ENCODE measurements at places on chromosomes 16 and 17.

GRCh38 chr16:72944757-72945485 lies 103.0 kb downstream of the ZFHX3 start:
- DNase-seq: no peak

GRCh38 chr16:82071421-82071820 lies 36.4 kb downstream of the HSD17B2 start:
- DNase-seq: no peak

GRCh38 chr16:16062023-16062937 lies 112.9 kb downstream of the ABCC1 start:
- no peak for DNase-seq

DNA sequence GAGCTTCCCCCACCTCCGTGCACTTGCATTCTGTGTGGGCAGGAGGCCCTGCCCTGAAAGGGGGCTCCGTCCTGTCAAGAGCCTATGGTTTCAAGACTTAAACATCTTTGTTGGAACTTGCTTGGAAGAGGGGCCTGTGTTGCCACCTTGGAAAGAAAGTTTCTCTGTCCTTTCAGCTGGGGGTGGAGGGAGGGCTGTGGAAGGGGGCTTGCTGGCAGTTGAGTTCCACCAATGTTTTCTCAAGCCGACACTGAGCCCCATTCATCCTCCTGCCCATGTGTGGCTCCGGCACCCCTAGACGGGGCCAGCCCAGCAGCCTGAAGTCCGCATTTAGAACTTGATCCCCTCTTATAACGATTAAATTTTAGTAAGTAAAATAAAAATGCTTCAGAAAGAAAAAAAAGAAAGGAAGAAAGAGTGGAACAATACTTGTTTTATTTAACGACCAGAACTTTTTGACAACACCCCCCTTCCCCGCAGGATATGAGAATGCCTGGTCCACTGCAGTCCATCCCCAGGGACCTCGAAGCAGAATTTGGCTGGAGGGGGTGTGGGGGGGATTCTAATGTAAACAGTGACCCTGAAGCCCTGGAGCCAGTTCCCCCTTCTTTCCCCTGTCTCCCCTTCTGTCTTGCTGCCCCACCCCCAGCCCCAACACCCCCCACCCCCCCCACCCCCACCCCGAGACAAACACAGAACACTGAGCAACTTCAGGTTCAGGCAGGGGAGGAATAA lies 26.9 kb upstream of the CLEC18A start:
- DNase-seq: no peak

GRCh38 chr16:73086108-73086507 lies 38.2 kb upstream of the ZFHX3 start:
- no peak for DNase-seq

DNA sequence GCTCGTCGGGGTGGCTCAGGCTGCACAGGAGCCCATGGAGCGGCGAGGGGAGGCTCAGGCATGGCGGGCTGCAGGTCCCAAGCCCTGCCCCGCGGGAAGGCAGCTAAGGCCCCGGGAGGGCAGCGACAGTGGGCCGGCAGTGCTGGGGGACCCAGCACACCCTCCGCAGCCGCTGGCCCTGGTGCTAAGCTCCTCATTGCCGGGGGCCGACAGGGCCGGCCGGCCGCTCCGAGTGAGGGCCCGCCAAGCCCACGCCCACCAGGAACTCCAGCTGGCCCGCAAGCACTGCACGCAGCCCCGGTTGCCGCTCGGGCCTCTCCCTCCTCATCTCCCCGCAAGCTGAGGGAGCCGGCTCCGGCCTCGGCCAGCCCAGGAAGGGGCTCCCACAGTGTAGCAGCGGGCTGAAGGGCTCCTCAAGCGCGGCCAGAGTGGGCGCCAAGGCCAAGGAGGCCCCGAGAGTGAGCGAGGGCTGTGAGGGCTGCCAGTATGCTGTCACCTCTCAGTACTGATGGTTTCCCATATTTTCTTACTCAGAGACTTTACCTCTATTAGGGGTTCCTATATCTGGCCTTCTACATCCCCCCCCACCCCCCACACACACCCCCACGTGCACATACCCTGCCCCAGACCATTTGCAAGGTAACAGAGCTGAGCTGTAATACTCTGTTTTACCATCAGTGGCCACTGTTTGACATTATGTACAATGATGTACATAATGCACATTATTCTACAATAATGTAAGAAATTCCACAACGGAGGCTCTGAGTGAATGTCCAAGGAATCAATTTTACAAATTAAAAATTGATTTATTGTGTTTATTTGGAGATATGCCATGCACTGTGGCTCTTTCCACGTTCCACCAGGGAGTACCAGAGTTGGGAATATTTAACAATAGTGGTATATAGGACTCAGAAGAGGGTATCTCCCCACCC lies 3.7 kb upstream of the VAT1L start:
- DNase-seq: no peak

DNA sequence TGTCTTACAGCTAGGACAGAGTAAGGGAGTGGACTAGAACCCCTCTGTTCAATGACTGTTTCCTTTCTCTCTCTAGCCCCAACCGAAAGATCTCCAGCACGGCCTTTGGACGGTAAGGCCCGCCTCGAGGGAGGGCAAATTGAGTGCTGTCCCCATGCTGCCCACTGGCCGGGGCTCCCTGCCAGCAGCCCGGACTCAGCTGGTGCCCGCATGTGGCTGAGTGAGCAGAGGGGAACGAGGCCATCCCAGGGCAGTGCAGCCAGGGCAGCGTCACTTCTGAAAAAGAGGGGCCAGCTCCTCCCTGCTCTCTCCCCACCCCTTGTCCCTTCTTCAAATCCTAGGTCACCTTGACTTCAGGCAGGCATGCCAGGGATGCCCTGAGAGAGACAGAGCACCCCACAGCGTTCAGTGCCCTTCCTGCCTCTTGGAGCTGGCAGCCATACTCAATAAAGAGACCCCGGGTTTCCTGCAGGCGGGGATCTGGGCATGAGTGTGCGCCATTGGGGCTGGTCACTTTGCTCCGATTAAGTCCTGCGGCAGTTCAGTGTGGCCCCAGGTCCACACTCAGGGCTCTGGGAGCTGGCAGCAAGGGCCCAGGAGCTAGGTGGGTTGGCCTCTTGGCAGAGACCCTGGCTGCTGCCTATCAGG lies 130.9 kb downstream of the RAB11FIP4 start:
- DNase-seq: no peak

GRCh38 chr17:40345161-40345993 lies 19.2 kb downstream of the GJD3 start:
- DNase-seq: no peak

DNA sequence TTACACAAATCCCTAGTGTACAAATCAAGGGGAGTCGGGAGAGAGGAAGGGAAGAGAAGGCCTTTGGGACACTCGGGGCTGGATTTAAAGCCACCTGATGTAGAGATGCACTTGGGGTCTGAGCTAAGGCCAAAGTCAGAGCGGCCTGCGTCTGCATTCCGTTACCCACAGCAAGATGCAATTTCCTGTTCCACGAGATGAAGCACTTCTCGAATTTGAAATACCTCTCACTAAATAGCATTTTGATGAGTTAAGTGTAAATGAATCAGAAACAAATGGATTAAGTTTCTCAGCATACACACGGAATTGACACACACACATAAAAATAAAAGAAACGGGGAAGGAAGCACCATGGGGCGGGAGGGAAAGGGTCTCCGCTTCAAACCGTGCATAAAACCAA lies 386.0 kb downstream of the SOX9 start:
- no peak for DNase-seq

DNA sequence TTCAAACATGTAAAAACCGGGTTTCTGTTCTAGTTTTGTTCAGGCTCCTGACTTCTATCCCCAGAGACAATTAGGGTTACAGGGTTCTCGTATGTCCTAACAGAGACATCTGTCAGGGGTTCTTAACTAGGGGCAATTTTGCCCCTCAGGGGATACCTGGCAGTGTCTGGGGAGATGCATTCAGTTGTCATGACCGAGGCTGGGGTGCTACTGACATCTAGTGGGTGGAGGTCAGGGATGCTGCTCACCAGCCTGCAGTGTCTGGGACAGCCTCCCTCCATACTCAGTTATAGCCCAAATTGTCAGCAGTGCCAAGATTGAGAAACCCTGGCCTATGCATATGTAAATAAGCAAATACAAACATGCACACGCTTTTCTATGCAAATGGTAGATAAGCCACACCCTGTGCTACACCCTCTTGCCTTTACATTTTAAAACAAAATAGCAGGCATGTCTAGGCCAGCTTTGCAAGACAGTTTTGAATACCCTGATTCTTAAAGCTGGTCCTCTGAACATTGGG lies 37.4 kb downstream of the CLEC16A start:
- no peak for DNase-seq

GRCh38 chr17:76419576-76420260 lies 33.2 kb downstream of the UBE2O start:
- DNase-seq: no peak

DNA sequence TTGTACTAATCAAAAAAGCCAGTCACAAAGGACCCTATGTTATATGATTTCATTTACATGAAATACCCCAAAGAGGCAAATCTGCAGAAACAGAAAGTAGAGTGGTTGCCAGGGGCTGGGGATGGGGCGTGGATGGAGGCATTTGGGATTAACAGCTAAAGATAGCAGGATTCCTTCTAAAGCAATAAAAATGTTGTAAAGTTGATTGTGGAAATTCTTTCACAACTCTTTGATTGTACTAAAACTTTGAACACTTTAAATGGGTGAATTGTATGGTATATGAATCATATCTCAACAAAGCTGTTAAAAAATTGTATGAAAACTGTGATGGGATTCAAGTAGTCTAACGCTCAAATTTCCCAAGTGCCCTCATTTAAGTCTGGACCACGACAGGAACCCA lies 630.8 kb downstream of the MAF start:
- DNase-seq: no peak

- DNase-seq: no peak
Measured at GRCh38 chr17:75009139-75009724, 3.2 kb upstream of the MRPL58 start.

GRCh38 chr17:16428098-16428882 lies 12.9 kb downstream of the TRPV2 start:
- DNase-seq: no peak

GRCh38 chr16:10878644-10879501 lies 1.9 kb downstream of the CIITA start:
- no peak for DNase-seq

GRCh38 chr16:68645494-68646388 lies 631 bp downstream of the CDH3 start:
- no peak for DNase-seq

DNA sequence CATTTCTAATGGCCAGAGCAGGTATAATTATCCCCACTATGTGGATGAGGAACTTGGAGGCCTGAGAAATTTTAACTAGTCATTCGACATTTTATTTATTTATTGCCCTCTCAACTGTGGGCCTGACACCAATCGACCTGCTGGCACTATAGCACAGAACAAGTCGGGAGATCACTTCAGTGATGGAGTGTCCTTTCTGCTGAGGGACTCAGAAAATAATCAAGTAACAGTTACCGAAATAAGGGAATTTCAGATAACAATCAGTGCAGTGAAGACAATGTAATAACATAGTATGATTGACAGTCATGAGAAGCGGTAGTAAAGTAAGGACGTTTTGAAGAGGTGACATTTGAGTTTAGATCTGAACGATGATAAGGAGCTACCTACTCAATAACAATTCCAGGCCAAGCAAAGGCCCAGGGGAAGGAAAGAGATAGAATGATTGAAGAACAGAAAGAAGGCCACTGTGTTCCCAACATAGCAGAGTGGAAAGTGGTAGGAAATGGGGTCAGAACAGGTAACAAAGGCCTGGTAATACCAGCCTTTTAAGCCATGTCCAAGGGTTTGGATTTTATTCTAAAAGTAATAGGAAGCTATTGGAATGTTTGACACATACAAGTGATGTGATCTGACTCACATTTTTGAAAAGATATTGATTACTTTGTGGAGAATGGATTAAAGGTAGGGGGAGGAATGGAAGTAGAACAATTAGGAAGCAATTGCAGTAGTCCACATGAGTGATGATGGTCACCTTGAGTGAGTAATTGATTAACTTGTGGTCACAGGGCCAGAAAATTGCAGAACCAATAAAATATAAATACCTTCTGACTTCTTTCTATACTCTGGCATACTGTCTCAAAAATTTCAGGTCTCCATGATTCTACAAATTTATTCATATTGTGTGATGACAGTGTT lies 1.4 kb downstream of the STXBP4 start:
- no peak for DNase-seq

DNA sequence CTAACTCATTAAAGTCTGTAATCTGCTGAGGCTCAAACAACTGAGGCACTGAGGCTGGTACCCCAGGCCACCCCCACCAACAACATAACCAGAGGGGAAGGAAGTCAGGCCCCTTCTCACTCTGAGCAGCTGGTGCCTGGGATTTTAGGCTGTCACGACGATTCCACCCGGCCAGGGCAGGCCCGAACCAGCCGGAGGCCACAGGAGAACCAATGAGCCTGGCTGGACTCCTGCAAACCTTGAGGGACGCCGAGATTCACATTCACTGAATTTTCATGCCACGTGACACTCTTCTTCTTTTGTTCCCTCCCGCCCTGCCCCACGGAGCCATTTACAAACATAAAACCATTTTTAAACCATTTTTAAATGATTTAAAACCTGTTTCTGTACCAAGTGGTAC lies 48.1 kb downstream of the RPH3AL start:
- no peak for DNase-seq

- no peak for DNase-seq
Measured at GRCh38 chr17:75980188-75981018, 1.4 kb downstream of the TEN1 start.

DNA sequence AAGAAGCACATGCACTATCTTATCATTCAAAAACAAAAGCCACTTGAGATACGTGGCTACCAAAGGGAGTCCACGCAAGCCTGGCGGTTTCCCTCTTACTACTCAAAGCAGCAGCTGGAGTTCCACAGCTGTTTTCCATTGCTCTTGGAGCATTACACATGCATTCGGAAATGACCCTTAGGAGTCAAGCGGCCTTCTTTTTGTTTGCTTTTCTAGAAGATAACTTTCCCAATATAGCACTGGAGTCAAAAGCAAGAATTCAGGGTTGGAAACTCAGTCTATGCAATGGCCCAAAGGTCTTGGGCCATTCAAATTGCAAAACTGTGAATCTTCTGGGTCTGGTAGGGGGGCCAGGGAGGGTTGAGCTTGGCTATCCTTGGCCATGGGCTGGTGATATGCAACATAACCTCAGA lies 97.8 kb upstream of the MAF start:
- DNase-seq: no peak

DNA sequence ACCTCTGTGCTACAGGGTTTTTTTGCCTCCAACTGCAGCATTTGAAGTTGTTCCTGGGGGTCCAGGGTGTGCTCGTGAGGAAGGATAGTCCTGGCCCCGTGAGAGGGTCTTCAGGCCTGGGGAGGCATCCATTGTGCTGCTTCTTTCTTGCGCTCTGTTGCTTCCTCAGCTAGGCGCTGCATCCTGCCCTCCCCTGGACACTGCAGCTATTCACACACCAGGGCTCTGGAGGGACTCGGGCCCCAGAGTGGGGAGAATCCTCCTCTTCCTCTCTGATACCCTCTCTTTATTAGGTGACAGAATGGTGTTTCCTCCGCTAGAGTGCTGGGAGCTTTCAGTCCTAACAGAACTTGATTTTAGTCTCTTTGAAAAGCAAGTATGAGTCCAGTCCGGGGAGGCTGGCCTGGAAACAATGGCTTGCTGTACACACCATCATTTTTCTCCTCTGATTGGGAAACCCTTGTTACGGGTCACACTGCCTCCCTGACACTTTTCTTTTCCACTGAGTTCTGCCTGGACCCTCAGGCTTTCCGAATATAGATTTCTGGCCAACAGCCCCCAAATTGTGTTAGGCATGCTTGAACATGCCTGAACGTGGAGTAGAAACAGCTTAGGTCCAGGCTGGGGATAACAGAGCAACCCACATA lies 81.4 kb upstream of the ELAC2 start:
- DNase-seq: no peak

GRCh38 chr16:72997141-72997542 lies 50.8 kb downstream of the ZFHX3 start:
- no peak for DNase-seq

Measured in HS-27A (cell line).